Dorsolateral prefrontal cortex (tissue), 122 donors: ENCODE measurements at places on chromosomes 3 and 15.
A peak's percentile ranks its signal among the peaks of the same experiment; 100 is the strongest.

- no peak for DNase-seq
These were observed 35.4 kb downstream of the PXYLP1 start for GRCh38 chr3:141266797-141267555.

- peak; percentile 50 for DNase-seq
These were observed 474 bp upstream of the FEZF2 start for GRCh38 chr3:62373714-62374333.

GRCh38 chr3:64259636-64260035 lies 34.4 kb upstream of the PRICKLE2 start:
- no peak for DNase-seq

DNA sequence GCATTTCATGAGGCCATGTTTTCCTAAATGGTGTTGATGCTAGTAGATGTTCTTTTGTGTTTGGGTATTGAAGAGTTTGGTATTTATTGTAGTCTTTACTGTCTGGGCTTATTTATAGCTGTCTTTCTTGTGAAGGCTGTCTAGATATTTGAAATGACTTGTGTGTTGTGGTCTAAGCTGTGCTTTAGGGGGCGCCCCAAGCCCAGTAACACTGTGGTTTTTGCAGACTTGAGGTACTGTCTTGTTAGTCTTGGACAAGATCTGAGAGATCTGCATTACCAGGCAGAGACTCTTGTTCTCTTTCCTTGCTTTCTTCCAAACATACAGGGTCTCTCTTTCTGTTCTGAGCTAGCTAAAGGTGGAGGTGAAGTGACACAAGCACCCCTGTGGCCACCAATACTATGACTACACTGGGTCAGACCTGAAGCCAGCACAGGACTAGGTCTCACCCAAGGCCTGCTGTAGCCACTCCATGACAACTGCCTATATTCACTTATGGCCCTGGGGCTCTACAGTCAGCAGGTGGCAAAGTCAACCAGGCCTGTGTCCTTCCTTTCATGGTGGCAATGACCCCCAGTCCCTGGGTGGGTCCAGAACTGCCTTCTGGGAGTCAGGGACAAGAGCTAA lies 152.1 kb upstream of the TBC1D5 start:
- no peak for DNase-seq

DNA sequence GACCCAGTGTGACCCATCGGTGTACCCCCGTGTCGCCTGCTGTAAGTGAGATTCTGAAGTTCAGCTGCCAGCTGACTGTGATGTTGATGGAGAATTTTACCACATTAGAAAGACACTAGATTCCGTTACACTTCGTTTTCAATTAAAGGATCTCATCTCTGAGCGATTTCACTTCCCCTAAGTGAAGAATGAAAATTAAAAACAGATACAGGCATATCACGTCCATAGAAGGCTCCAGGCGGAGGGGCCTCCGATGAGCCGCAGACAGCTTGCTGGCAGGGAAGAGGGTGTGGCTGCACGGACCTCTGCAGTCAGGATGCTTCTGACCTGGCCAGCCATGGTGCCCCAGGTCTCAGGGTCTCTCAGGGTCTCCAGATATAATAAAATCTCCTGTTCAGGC lies 6.6 kb upstream of the CPN2 start:
- no peak for DNase-seq

DNA sequence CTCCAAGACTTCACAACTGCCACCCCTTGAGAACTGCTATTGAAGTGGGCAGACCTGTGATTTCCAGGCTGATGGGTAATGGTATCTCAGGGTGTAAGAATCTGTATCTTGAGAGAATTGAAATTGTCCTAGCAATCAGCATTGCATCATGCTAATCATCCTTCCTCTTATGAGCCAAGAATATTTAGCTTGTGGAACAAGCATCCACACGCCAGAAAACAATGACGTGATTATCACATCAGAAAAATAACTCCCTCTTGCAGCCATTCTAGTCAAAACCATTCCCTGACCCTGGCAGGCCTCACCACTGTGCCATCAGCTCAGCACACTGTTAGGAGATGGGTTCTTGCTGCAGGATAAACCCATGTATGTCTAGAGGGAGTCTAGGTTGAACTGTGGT lies 6.7 kb downstream of the BCL2L10 start:
- DNase-seq = no peak

DNA sequence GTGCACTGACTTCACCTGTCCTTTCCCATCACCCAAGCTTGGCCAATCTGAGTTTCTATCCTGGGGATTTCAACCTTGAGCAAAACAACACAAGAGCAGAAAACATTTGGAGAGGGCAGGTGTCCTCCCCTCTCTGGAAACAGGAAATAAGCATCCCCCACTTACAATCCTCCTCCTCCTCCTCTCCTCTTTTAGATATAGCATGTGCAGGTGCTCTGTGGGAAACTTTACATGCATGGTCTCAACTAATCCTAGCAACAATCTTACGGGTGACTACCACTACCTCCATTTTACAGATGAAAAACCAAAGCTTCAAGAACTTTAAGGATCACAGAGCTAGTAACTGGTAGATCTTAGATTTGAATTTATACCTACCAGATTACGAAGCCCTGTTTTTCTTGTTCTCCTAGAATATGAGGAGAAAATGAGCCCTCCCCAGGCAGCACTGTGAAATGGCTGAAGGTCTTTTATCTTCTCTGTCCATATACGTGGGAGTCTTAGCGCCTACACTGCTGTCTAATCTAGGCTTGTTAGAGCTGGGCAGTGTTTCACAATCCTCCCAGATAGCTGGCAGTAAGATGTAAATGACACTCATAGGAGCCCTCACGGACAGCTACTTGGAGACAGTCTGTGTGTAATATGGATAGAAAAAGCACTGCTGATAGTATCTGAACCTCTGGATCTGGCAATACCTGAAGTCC lies 301.2 kb upstream of the PROK2 start:
- DNase-seq = no peak
